ENCODE measurements at places on chromosomes 4 and X.

DNA sequence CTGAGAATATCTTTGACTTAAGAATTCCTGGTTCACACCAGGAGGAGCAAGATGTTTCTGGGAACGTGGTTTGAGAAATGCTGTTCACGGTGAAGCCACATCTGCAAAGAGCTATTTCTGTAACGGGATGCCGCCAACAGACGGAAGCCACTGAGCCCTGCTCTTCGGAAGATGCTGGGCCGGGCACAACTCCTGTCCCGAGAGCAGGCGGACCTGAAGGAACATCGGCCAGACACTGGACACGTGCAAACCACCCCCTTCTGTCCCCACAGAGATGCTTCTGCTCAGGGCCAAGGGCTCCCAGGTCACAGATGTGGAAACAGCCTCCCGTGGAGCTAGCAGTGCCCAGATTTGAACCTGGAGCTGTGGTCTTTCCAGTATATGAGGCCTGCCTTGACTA is 24.3 kb downstream of the HMX1 start:
- no peak for DNase-seq

DNA sequence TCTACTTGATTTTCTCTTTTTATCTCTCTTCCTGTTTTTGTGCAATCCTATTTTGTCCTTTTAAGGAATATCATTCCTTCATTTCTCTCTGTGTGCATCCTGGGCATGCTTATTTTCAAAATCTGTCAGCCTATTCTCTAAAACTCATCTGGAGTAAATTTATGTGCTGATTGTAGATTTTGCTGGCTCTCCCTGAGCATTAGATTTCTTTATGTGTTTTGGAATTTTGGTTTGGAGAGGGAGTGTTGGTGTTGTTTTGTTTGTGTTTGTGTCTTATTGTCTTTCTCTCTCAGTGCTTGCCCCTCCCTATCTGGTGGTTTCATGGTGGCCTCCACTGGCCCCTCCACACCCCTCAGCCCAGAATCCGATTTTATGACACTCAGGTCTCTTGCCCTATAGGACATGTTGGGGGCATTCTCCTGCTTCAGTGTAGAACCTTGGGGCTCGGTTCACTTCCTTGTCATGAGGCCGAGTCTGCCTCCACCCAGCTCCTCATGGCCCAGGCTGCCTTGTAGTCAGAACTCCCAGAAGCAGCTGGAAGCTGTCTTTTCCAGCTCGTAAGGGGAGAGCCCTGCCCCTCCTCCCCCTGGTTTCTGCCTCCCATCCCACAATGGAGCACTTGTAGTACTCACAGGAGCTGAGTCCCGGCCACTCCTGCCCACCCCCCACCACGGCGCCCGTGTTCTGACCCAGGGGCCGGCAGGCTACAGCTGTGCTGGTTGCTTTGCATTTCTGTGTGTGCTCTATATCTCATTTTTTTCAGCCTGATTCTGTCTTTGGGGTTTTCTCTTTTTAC is 24.5 kb upstream of the PJA1 start:
- no peak for DNase-seq

GRCh38 chr4:90126805-90127204 is 389 bp upstream of the CCSER1 start:
- DNase-seq, result no peak

GRCh38 chr4:139267301-139267700 is 12.7 kb downstream of the MGARP start:
- no peak for DNase-seq

DNA sequence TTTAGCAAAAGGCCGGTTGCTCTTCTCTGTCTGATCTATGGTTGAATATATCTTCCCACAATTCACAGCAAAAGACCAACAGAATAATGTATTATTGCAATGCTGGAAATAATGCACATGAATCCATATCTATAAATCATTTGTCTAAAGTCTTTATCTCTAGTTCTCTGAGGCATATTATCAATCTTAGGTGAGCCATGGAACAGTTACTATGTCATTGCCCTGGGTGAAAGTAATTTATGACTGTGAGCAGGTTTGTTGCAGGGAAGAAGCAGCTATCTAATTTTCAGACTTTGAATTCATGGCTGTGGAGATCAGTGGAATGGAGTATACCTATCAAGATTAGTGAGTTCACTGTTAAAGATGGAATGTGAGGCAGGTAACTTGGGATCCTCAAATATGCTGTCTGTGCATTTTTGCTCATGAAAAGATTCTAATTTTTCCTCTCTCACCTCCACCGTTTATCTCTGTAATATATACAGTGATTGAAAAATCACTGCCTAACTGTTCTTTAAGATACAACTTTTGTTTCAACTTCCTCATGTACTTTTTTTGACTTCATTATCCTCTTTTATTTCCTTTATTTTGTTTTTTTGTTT is 256.8 kb upstream of the ARSJ start:
- DNase-seq, result no peak

DNA sequence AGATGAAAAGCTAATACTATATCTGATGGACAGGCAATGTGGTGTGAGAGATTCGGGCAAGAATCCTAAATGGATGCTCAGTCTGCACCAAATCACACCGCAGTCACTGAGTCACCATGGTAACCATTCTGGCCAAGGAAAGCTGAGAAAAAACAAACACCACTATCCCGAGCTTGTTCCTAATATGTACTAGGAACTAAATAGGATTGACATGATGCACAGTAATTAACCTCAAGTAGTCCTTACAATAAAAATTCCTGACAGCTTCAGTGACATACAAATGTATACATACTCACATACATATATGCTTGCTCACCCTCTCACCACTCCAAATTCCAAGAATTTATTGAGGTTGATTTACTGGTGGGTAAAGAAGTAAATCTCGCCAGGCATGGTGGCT is 1.1 kb upstream of the RAB40A start:
- DNase-seq, result no peak

DNA sequence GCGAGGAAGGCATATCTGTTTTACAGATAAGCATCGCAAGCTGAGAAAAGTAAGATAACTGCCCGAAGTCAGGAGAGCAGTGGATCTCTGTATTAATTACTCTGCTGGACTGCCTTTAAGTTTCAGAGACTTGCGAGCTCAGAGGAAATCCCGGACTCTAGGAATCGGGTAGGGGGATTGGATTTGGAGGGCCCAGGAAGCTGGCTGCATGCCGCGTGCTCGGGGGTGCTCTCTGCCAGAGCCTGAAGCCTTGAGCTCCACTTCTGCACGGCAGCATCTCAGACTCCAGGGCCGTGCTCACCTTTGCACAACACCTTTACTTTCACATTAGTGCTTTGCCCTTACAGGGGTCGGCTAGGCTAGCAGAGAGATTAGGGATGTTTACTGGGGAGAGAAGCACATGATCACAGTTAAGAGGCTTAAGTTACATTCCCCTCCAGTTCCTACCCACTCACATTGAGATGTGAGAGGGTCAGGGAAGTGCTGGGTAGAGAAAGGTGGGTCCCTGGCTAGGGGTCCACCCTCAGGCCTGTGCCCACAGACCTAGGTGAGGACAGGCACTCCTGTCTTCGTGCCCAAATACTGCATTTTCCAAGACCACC is 57.0 kb downstream of the TRIML1 start:
- no peak for DNase-seq

- DNase-seq, result no peak
Observed at GRCh38 chrX:78493180-78493579, 165.8 kb upstream of the CYSLTR1 start.

GRCh38 chr4:152162331-152162697 is 373.6 kb downstream of the FBXW7 start:
- DNase-seq, result no peak

- no peak for DNase-seq
Observed at GRCh38 chr4:167088115-167088514, 146.2 kb downstream of the SPOCK3 start.

DNA sequence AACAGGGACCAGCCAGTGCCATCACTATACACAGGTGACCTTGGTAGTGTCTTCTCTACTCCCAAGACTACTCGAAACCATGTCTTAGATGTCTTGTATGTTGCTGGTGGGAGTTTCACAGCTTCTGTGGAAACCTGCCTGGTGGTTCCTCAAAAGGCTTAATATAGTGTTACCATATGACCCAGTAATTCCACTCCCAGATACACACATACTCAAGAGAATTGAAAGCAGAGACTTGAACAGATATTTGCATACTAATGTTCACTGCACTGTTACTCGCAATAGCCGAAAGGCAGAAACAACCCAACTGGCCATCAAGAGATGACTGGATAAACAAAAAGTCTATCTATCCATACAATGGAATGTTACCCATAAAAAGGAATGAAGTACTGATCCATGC is 3.1 kb downstream of the TFDP3 start:
- no peak for DNase-seq

GRCh38 chrX:45110494-45110893 is 90.2 kb downstream of the DIPK2B start:
- DNase-seq, result no peak

GRCh38 chr4:182822554-182822953 is 94.6 kb downstream of the DCTD start:
- no peak for DNase-seq

- DNase-seq, result no peak
Observed at GRCh38 chrX:568311-568710, 62.3 kb upstream of the SHOX start.

DNA sequence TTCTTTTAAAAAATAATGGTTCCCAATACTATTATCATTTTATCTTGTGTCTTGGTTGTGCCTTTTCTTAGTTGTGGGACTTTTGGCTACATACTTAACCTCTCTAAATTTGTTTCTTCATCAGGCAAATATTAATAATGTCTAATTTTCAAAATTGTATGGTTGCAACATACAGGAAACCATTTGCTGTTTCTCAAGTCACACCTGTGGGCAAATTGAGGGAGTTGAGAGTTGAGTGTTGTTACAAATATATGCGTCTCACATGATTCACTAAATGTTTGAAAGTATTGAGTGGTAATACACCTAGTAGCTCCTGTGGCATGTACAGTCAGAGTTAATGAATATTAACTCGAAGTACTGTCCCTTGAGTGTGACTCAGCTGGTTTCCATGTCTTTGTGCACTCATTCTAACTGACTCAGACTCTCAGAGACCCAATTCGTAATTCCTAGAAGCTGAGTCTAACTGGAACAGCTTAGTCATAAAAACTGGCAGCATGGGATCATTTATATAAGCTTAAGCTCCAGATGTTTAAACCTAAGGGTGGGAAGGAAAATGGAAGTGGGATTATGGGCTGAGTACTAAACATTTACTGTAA is 802.4 kb downstream of the TRIML1 start:
- no peak for DNase-seq
